ENCODE measurements at places on chromosomes 11 and 22.

GRCh38 chr11:122816761-122817520 lies 21.4 kb upstream of the CRTAM start:
- DNase-seq = no peak

GRCh38 chr11:33940538-33940815 lies 48.6 kb upstream of the LMO2 start:
- DNase-seq = no peak

DNA sequence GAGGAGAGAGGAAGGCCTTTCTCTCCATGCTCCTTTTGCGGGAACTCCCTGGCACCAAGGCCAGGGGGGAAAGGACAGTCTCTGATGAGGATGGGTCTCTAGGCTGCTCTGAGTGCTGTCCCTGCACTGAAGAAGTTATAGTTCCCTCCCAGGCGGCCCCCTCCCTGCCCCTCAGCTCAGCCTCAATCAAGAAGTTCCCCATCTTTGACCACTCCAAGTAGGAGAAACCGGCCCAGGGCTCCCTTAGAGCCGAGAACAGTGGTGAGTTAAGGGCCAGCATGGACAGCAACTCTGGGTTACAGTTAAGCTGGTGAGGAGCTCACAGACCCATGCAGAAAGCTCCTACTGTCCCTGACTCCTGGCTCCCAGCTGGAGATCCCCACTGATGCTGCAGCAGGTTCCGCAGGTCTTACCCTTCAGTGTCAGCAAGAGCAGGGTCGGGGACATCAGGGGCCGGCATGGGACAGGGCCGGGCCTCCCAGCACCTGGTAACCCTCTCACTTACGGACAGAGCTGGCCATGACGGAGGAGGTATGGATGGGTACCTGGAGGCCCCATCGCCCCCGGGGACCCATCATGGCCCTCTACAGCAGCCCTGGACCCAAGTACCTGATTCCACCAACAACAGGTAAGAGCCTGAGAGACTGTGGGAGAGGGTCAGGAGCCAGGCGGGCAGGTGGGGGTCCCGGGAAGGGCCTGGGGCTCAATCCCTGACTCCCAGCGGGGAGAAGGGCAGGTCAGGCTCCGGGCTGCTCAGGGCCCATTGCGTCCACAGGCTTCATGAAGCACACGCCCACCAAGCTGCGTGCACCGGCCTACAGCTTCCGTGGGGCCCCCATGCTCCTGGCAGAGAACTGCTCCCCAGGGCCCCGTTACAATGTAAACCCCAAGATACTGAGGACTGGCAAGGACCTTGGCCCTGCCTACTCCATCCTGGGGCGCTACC lies 4.2 kb downstream of the SCGB1C1 start:
- no peak for DNase-seq

DNA sequence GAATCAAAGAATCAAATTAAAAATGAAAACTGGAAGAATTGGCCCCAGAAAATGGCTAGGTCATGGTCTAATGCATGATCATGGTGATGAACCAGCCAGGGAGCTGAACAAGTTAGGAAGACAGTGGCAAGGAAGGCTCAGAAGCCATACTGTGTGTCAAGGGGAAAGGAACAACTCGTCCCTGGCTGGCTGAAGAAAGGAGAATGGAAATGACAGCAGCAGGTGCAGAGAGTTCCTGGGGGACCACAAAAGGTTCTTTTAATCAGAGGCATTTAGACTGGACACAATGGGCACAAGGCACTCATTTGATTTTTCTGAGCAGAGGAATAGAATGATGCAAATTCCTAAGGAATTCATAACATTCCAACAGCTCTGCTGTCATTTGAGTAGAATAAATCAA lies 209.9 kb downstream of the LARGE1 start:
- DNase-seq = no peak

GRCh38 chr11:123020968-123021367 lies 39.3 kb upstream of the BSX start:
- DNase-seq = peak; percentile 50

DNA sequence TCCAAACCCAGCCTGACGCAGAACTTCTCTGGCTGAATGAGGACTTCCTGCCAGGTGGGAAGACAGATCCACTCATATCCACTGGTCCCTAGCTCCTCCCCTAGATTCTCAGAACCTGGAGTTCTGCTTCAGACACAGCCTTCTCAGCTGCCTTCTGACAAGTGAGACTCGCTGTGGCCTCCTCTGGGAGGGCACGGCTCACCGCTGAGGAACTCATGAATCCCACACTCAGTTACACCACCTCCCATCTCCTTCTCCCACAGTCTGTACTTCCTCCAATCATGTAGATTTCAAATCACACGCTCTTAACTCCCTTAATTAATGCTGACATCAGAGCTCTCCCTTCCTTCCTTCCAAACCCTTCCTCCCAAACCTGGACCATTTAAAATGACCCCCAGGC lies 86.4 kb upstream of the TMEM45B start:
- DNase-seq = no peak

- DNase-seq = peak; percentile 23
These were observed 11.9 kb downstream of the SNX19 start for GRCh38 chr11:130904380-130904779.

DNA sequence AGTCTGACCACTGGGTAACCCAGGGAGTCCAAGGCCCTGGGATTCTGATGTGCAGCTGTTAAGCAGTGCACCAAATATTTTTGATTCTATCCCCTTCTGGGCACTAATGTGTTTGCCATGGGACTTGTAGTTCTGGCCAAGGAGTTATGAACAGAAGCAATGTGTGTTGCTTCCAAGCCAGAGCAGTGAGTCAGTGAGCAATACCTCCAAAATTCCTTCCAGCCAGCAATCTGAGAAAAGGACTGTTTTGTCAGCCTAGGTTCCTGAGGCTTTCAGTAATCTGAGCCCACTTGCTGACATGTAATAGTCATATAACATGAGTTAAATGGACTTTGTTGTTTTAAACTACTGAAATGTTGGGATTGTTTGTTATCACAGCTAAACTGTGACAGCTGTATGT lies 311.4 kb downstream of the NELL1 start:
- no peak for DNase-seq

- peak; percentile 26 for DNase-seq
These were observed 20.8 kb downstream of the MUC15 start for GRCh38 chr11:26551186-26551801.

GRCh38 chr11:116651098-116651736 lies 121.6 kb downstream of the BUD13 start:
- DNase-seq = no peak

- no peak for DNase-seq
These were observed 62.3 kb downstream of the GAB2 start for GRCh38 chr11:78355309-78355705.

DNA sequence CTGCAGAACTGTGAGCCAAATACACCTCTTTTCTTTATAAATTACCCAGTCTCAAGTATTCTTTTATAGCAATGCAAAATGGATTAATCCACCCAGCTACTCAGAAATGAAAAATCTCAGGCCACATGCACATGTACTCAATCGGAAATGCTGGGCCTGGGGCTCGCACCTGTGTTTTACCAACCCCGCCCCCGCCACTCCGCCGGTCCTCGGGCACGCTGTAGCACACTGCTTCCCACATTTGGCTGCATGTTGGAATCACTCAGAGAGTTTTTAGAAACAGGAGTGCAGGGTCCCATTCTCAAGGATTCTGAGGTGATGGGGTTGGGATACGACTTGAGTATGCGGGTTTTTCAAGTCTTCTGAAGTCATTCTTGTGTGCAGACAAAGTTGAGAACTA lies 284.4 kb downstream of the NTM start:
- DNase-seq = no peak

- DNase-seq = no peak
These were observed 68.1 kb downstream of the PDE2A start for GRCh38 chr11:72605973-72606747.

DNA sequence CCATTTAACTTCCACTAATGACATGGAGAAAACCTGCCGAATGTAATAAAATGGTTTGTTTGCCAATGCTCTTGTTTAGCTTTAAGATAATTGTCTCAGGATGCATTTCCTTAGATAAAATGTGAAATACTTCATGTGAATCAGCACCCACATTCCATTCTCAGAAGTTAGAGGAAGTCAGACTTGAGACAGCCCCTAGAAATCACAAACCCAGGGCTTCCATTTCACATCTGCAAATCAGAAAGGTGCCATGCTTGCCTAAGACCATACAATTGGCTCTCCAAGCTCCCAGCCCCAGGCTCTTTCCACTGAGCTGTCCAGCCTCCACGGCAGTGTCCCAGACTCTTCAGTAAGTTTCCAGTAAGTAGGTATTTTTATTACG lies 35.6 kb upstream of the ADORA2A start:
- peak; percentile 75 for DNase-seq

- peak; percentile 94 for DNase-seq
These were observed 27.8 kb upstream of the ELFN2 start for GRCh38 chr22:37454857-37455686.

GRCh38 chr22:26431261-26431995 lies 2.4 kb downstream of the ASPHD2 start:
- peak; percentile 30 for DNase-seq

- peak; percentile 54 for DNase-seq
These were observed 6.4 kb upstream of the FOSL1 start for GRCh38 chr11:65906602-65907001.

DNA sequence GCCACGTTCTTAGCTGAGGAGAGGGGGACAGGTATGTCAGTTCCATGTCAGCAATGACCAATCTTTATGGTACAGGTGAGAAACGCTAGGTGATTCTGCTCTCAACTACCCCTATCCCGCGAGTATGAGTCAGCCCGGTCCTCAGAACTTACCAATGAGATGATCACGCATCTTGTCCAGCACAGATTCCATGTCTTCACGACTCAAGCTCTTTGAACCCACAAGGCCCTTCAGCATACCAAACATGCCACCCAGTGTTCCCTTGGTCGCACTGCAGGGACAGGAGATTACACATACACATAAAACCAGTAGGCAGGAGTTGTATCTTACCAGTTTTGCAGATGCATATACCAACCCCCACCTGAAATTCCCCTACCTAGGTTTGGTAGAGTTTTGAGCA lies 2.9 kb downstream of the SRPRA start:
- DNase-seq = no peak

DNA sequence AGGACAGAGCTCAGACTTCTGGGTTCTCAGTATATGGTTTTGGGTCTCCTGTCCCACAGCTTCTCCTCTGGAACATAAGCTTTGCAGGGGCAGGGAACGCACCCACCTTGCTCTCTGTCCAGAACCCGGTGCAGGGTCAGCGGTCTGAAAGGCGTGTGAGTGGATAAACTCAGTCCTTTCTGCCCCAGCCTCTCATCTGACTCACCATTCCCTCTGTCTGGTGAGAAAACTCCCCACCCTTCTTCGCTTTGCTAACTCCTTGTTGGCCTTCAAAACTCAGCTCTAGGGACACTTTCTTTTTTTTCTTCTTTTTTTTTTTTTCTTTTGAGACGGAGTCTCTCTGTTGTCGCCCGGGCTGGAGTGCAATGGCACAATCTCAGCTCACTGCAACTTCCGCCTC lies 68.9 kb upstream of the NUP50 start:
- DNase-seq = no peak

DNA sequence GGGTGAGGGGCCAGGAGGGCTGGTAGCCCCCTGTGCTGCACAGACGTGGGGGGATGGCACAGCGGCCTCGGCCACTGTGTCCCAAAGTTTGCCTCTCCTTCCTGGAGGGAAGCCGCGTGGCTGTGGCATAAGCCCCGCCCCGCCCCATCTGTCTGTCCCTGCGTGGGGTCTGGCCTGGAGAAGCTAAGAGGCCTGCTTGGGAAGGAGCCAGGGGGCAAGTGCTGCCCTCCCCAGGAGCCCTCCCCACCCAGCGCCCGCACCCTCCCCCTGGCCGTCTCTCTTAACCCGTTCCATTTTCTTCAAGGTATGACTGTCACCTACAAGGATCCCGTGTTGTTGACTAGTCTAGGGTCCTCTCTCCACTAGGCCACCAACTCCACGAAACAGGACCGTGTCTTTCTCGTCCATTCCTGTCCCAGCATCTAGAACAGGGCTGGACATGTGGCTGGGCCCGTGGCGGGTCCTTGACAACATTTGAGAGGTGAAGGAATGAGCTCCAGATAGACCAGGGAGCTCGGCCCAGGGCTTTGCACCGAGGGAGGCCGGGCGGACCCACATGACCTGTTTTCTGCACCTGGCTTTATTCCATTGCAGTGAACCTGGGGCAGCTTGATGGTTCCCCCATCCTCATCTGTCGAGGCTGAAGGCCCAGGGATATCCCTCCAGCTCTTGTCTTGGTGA lies 428.0 kb downstream of the TBC1D22A start:
- DNase-seq = no peak

DNA sequence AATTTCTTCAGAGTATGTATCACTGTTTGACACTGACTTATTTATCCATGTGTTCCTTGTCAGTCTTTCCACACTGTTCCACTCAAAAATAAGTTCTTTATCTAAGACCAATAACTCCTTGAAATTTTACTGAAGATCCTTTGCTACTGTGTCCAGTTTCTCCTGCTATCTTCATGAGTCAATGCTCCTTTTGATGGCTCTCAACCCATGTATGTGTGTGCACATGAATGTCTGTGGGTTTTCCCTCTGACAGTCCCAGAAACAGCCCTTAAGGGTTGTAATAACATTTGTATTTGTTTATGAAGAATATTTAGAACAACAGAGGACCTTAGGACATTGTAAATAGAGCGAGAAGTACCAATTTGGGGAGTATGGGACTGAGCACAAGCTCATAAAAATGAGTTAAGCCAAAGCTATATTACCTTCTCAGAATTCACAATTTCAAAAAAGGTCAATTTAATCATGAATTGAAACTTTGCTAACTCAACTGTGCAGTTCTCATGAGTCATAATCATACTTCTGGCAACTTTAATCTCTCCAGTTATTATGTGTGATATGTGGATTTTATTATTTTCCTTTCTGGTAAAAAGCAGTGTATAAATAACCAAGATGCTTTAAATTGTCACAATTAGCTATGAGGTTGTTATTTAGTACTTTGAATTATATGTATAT lies 533.6 kb downstream of the CNTN5 start:
- no peak for DNase-seq

- DNase-seq = peak; percentile 93
These were observed 554 bp downstream of the LRRC32 start for GRCh38 chr11:76669901-76670484.

- no peak for DNase-seq
These were observed 20.2 kb upstream of the C11orf96 start for GRCh38 chr11:43922295-43922648.

DNA sequence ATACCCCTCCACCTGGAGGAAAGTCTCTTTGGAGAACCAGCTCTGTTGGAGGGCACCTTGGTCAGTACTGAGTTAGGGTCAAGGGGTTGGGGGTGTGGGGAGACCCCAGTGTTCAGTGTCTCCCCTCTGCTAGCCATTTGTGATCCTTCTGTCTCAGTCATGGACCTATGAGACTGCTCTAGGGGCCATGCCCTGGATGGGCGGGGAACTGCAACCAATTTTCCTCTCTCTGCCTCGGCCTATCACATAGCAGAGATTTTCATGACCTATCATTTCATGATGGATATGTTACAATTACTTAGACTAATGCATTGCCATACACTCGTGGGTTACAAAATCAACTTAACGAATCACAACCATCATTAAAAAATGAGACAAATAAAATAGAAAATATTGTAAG lies 7.4 kb downstream of the OTOG start:
- no peak for DNase-seq
